ENCODE measurements at places on chromosomes 4 and X.

DNA sequence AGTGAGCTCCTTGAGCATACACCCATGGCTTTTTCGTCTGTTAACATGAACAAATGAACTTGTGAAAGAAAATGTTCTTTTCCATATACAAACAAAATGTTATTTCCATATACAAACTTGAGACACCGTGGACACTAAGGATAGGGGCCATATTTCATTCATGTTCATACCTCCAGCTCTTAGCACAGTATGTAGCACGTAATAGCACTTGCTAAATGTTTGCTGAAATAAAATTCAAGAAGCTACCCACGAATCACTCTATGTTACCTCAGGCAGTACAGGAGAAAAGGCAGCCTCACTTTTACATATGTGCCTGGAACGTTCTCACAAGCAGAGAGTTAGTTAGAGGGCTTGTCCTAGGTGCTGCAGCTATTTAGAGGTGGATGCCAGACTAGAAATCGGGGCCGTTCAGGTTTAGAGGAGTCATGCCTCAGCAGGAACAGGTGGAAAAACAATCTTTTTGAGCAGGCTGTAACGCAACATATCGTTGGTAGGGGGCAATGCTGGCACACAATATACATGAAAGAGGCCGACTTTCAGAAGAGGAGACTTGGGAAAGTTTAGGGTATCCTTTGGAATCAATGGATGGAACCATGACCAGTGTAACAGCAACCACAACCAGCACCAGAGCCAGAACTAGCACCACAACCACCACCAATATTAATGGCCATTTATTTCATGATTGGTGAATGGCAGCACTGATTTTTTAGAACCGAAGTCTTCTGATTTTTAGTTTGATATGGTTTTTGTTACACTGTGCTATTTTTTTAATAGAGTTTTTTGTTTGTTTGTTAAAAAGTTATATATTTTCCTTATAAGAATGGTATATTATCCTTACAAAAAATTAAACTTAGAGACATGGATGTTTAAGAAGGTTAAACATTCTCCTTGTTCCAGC is 14.8 kb upstream of the PAQR3 start:
- DNase-seq, result peak; percentile 73

GRCh38 chr4:121041307-121042090 is 30.8 kb downstream of the NDNF start:
- DNase-seq, result no peak

GRCh38 chr4:32010221-32010620 is 1290.1 kb downstream of the PCDH7 start:
- peak; percentile 71 for DNase-seq

- no peak for DNase-seq
Measured at GRCh38 chrX:115018944-115019343, 1.5 kb upstream of the IL13RA2 start.

DNA sequence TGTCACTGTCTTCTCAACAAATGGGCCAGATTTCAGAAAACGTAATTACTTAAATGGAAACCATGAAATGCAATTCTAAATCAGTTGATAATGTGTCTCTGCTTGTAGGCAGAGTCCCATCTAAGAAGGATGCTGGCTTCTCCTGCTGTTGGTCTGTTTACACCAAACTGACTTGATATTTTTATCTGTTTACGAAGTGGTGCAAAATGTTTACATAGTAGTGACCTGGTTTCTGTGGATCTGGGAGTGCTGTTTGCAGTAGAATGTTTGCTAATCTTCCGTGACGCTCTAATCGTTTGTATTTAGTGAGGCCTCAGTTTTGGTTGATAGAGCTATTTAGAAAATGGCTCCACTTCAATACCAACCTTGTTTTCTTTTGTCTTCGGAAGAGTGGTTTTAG is 213.5 kb downstream of the VEGFC start:
- DNase-seq, result no peak

GRCh38 chrX:21645431-21645830 is 12.7 kb downstream of the KLHL34 start:
- no peak for DNase-seq

GRCh38 chrX:4579480-4579879 is 866.0 kb upstream of the PRKX start:
- no peak for DNase-seq
